Stimulated activated naive CD4-positive, alpha-beta T cell (primary cell): ENCODE measurements at places on chromosomes 6 and 20.

- no peak for DNase-seq
Observed at GRCh38 chr6:167116109-167116837, 6.6 kb upstream of the CCR6 start.

GRCh38 chr6:139784222-139784769 is 409.8 kb upstream of the CITED2 start:
- no peak for DNase-seq

DNA sequence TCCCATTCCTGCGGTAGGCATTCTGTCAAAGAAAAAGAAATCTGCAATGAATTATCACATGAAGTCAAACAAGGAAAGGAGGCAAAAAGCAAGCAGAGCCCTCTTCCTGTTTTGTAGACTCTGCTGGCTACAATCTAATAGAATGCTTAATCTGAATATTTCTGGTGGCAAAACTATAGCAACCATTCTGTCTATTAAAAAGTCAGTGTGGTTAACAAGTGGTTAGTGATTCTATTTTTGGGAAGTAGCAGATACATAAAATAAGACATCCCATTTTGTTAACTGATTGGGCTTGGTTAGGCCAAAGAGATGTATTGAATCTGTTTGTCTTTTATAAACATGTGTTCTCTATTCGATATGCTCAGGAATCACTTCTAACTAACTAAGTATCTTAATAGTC is 442.3 kb downstream of the CDC5L start:
- no peak for DNase-seq

DNA sequence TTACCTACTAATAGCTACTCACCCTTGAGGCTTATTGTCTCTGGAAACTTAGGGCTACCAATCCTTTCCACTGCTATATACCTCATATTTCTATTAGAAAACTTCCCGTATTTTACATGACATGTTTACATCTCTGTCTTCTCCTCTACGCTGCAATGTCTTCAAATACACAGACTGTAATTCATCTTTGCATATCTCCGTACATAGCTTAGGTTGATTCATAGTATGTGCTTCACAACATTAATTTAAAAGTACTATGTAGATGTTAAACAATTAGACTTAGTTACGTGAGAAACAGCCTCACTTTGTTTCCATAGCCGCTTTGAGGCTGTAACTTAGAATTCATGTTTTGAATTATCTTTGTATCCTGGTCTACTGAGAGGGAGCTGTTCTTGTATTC is 35.1 kb upstream of the FKBP1C start:
- DNase-seq: no peak

DNA sequence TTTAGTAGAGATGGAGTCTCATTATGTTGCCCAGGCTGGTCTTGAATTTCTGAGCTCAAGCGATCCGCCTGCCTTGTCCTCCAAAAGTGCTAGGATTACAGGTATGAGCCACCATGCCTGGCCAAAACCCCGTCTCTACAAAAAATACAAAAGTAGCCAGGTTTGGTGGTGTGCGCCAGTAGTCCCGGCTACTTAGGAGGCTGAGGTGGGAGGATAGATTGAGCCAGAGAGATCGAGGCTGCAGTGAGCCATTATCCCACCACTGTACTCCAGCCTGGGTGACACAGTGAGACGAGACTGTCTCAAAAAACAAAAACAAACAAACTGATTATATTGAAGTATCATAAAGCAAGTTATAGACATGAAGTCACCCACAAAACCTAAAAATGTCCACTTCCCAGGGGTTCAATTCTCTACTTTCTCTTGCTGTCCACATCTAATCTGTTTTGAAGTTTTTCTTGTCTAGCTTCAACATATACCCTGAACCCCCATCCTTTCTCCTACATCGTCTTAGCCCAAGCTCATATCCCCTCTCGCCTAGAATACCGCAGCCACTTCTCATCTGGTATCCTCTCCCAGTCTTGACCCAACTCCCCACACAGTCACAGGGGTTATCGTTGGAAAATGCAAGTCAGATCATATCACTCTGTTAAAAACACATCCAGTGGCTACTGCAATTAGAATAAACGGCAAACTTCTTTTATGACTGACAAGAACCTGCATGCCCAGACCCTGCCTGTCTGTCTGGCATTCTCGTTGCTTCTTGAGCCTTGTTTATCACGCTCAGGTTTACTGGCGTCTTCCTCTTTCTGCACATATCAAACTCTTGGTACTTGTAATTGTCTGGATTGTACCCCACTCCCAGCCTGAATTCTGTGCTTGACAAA is 20.1 kb upstream of the NCOA3 start:
- DNase-seq: no peak

DNA sequence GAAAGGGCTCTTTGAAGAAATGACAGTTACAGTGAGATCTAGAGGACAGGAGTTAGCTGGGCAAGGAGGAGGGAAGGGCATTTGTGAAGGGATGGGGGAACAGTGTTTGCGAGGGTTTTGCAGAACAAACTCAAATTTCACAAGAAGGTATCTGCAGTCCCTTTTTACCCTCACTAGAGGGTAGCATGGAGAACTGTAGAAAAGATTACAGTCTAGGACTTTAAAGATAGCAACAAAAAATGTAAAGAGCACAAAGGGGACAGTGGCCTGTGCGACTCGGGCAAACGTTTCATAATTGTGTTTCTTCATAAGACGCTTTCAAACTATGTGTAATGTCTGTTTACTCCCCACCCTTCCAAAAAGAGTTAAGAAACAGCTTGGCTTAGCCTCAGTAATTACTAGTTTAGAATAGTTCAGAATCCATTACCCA is 21.2 kb upstream of the ASXL1 start:
- DNase-seq: no peak

DNA sequence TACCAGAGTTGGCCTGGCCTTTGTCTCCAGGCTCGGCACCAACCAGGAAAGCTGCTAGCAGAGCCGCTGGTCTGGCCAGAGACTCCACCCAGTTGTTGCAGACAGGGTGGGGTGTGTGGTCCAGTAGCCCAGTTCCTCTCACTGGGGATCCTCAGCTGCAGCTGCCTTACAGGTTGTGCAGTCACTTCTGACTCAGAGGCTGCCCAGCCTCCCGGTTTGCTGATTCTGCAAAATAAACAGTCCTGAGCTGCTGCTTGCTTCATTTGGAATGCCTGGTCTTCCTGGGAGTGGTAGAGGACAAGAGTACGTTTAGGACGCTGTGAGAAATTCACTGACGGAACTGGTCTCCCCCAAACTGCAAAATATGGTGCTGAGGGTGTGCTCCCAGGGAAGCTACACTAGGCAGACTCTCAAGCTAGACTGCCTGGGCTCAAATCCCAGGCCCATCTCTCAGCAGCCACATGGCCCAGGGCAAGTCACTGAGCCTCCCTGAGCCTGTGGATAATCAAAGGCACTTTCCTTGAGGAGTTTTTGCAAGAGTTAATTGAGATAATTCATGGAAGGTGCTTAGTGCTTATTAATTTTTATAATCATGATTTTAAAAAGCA is 246.1 kb downstream of the TFAP2C start:
- no peak for DNase-seq

DNA sequence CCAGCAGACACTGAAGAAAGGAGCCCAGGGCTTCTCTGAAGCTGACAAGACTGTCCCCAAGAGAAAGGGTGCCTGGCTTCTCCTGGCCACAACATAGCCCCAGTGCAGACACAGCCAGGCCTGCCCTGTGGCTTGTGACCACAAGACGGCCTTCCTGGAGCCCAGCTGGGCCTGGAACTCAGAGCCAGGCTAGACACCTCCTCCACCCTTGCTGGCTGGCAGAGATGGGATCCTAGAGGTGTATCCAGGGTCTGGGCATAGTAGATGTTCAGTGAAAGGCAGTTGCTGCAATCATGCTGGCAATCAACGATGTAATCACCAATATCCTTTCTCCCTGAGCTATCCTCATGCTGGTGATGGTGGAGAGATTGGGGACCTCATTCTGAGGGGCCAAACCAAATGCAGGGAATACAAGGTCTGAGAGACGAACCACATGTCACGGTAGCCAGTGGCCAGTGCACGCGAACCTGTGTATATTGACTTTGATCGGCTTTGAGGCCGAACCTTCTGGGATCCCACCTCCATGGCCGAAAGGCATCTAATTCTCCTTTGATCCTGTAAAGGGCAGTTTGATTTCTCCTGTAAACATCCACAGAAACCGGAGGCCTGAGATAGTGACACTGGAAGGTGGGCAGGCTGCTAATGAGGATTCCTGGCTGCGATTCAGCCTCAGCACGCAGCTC is 115.2 kb downstream of the PSMB1 start:
- DNase-seq: no peak

GRCh38 chr6:13710552-13711323 is 897 bp downstream of the RANBP9 start:
- peak; percentile 24 for DNase-seq

DNA sequence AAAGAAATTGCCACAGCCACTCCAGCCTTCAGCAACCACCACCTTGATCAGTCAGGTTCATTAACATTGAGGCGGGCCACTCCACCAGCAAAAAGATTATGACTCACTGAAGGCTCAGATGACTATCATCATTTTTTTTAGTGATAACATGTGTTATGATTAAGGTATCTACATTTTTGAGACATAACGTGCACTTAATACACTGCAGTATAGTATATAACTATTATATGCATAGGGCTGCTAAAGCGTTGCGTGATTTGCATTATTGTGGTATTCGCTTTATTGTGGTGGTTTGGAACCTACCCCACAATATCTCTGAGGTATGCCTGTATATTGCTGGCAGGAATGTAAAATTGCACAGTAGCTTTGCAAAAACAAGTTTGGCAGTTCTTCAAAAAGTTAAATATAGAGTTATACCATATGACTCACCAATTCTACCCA is 6.8 kb upstream of the RIPK1 start:
- no peak for DNase-seq

DNA sequence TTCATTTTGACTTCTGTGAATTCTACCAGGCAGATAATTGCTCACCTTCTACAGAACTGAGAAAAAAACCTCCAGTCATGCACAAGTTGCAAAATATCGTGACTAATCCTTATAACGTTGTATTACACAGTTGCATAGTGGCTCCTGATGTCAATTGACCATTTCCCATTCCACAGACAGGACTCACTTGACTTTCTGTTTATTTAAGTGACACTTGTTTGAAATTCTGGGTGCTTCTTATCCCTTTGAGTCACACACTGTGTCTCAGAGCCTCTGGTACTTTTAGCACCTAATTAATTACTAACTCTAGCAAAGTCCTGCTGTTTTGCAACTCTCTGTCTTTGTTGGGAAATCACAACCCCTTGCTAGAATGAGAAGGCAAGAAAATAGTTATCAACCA is 16.2 kb upstream of the RSPO3 start:
- no peak for DNase-seq

DNA sequence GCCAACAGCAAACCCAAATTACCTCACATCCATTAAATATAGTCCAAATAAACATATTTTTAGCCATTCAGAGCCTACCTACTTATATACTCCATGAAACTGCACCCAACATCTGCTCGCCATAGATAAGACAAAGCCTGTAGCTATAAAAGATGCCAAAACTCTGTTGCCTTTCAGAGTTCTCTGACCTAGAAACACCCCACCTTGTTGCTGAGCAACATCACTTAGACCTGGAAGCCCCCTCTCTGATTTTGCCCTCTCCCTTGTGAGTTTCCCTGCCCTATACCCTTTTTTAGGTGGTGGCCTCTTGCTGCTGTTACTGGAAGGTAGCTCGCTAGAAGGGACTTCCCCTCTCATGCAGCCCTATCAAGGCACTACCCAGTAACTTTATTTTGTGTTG is 27.7 kb upstream of the FBXL4 start:
- DNase-seq: no peak
